ENCODE measurements at places on chromosomes 11 and 22.
A peak's percentile ranks its signal among the peaks of the same experiment; 100 is the strongest.

DNA sequence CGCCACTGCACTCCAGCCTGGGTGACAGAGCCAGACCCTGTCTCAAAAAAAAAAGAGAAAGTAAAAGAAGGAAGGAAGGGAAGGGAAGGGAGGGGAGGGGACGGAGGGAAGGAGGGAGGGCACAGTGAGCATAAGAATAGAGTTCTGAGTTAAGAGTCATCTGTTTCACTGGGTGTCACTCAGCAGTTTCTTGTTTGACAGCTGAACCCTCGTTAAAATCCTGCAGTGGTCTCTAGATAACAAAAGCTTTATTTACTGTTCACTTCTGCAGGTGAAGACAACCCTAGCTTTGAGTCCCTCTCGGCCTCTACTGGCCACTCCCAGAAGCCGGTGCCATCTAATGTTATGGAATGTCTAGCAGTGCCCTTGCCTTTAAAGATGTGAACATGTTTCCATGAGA, 71.2 kb downstream of the CLPB start:
- DNase-seq: no peak

- DNase-seq: no peak
Observed at GRCh38 chr22:20437613-20438426, at the start of gene SCARF2. TSS of gene SCARF2 (minus strand) at chr22:20437825. CDS start at chr22:20437754, 71 bp downstream.

DNA sequence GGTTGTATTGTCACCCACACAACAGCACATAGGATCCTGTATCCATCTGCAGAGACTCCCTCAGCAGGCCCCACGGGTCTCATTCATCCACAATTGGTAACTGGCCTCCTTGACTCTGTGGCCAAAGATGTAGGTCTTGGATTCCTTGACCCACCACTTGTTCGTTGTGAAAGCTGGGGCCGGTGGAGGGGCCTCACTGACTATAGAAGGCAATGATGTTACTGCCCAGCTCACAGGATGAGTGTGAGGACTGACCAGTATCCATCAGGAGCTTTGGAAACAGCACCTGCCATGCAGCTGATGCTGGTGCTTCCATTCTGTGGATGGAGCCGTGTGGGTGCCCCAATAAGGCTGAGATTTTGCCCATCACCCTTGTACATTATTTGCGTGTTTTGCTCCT, 615.7 kb downstream of the BRD1 start:
- no peak for DNase-seq

DNA sequence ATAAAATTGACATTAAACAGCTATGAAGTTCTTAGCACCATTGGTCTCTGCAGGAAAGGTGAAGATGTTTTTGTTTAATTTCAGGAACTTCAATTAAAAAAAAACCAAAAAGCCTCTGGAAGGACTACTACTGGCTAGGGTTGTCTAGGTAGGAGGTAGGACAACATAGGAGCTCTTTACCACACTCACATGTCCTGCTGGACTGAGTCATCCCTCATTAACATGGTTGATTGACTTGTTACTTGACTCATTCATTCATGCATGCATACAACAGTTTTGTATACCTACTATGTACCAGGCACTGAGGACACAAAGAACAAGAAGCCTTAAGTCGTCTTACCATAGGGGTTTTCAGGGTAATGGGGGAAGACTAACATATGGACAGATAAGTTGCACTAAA, 216.9 kb upstream of the ARHGAP20 start:
- no peak for DNase-seq

GRCh38 chr11:11531131-11531908, 90.5 kb downstream of the GALNT18 start:
- DNase-seq: no peak

DNA sequence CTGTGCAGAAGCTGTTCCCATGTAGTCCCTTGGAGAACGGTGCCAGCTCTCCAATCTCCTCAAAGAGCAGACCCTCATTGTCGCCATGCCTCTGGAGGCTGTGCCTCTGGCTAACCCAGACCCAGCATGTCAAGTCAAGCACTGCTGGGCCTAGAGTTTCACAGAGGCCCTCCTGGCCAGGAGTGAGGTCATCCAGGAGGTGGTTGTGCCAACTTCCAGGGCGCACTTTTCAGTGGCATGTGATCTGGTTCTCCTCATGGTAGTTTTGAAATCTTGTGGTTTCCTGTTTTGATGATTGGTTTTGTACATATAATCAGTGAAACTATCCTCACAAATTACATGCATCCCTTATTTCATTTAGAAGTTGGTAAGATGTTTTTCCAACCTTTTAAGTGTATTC, 78.9 kb downstream of the PPFIBP2 start:
- DNase-seq: no peak

DNA sequence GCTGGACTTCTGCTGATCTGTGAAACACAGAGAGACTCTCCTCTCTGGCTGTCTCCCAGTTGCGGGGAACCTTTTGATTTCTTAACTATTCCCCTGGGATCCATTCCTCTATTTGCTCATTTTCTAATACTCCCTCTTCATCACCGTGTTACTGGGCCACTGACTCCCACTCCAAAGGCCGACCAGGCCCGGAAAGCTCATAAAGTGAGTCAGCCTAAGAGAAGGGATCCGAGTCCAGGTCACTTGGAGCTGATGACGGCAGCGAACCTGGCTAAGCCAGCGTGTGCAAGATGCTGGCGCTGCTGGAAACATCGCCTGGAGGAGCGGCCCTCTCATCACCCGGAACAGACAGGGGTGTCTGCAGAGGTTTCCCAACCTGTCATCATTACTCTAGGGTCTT, 112.8 kb downstream of the FBXO7 start:
- no peak for DNase-seq

DNA sequence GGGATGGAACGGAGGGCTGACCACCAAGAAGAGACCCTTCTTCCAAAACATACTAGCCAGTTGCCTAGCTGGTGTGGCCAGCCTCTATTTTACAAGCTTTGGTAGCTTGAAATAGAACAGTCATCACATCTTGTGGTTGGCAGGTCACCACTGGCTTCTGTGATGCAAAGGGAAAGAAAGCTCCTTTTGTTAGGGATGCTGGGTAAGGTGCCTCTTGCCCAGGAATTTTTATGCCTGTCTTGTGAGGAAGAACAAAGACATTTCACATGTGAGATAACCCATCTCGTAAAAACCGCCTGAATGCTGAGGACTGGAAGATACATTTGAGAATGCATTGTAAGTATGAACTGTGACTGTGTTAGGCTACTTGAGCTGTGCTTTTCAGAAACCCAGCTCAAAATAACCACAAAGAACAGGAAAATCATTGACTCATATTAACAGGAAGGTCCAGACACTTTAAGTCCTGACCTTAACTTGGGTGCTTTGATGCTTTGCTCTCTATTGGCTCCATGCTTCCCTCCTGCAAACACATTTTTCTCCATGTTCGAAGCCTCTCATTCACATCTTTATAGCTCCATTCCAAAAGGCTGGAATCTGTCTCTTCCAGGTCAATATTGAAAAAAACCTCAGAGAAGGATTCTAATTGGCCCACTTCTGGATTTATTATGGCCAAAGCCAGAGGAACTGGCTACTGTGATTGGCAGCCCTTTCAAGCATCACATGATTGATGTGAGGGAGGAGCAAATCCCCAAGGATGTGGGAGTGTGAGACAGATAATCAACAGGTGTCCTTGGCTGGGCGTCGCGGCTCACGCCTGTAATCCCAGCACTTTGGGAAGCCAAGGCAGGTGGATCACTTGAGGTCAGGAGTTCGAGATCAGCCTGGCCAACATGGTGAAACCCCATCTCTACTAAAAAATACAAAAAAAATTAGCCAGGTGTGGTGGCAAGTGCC, 53.9 kb downstream of the MICAL2 start:
- DNase-seq: no peak

DNA sequence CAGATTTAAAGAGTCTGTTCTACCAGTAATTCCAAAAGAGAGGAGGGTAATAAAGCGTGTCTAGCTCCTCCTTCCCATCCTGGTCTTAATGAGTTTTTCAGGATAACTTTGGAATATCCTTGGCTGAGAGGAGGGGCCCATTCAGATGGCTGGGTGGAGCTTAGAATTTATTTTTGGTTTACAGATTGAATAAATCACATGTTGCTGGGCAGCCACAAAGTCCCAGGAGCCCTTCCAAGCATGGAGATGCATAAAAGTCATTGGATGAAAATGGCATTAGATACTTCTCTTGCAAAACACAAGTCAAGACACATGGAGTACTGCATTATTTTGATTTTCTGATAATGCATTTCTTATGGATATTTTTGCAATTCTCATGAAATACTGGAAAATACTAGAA, 139.0 kb downstream of the TRPC6 start:
- no peak for DNase-seq

- no peak for DNase-seq
Observed at GRCh38 chr22:20275836-20276235, 7.7 kb upstream of the RTN4R start.

- DNase-seq: no peak
Observed at GRCh38 chr11:111309215-111309915, 11.0 kb downstream of the POU2AF3 start.

DNA sequence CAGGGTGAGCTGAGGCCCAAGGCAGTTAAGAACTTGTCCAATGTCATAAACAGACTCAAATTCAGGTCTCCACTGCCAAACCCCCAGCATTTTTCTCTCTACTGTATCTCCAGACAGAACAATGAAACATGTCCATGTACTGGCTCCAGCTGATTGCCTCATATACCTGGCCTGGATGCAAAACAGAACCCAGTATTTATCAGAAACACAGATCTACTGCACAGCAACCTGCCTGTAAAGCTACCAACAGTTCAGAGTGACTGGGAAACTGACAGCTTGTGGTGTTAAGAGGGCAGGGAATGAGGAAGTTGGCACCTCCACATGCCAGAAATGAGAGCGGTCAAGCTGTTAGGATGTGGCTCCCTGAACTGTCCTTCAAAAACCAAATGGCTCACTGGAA, 41.6 kb downstream of the C11orf71 start:
- no peak for DNase-seq

DNA sequence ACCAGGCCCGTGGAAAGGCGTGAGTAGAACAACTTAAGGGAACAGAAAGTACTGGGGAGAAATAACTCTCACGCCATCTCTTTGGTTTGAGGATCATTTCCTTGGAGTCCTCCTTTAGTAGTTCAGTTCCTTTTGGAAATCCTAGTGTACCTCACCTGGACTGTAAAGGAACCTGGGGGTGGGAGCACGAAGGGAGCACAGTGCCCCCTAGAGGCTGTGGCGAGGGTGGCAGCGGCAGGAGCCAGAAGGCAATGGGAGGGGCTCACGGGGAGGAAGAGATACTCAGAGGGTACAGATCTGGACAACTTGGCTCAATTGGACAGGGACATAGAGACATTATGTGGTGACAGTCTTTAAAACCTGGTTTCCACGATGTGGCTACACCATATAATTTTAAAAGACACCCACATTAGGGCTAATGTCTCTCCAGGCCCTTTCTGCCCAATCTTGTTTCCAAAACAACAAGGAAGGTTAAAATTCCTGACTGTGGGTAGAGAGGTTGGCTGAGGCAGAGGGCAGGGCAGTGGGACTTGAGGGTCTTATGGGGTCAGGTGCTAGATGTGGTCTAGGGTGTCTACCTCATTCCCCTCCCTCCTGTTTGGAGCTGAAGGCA, 87.0 kb downstream of the CSNK2A3 start:
- DNase-seq: peak; percentile 21

- no peak for DNase-seq
Observed at GRCh38 chr11:132119573-132119972, 749.2 kb downstream of the NTM start.

DNA sequence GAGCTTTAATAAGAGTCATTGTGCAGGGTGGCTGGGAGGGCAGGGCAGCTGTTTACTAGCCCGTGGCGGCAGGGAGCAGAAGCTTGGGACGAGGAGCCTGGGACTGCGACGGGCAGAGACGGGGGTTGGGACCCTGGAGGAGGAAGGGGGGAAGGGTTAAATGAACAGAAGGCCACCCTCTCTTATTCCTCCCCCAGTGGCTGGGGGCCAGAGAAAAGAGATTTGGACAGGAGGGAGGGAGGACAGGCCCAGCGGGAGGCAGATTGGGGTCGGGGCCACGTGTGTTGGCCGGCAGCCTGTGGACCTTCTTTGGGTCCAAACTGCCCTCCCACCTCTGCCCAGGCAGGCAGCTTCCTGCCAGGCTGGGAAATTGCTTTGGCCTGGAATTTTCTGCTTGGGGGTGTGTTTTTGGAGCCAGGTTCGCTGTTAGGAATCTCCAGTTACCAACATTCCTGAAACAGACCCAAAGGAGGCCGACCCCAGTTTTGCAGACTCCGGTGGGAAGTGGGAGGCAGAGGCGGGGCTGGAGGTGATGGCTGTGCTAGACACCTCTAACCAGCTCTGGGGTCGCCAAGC, 50.2 kb downstream of the APOL3 start:
- no peak for DNase-seq

DNA sequence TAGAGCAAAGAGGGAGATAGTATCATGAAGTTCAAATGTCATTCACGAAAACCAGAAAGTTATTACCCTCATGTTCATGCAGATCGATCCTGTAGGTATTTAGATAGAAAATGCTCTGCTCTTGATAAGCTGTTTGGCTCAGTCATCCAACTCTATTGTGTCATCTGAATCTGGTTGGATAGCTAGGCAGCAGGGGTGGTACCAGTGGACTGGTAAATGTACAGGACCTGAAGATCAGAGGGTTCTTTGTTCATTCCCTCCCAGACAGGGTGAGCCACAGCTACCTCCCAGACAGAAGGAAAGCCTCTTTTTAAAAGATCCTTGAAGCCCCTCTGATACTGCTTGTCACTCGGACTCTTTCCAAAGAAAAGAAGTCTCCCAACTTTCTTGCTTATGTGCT, 29.8 kb upstream of the DRD2 start:
- no peak for DNase-seq

GRCh38 chr11:17927041-17927440, 85.8 kb downstream of the SERGEF start:
- DNase-seq: no peak

GRCh38 chr22:39797528-39798147, 95.9 kb downstream of the ENTHD1 start:
- DNase-seq: no peak

DNA sequence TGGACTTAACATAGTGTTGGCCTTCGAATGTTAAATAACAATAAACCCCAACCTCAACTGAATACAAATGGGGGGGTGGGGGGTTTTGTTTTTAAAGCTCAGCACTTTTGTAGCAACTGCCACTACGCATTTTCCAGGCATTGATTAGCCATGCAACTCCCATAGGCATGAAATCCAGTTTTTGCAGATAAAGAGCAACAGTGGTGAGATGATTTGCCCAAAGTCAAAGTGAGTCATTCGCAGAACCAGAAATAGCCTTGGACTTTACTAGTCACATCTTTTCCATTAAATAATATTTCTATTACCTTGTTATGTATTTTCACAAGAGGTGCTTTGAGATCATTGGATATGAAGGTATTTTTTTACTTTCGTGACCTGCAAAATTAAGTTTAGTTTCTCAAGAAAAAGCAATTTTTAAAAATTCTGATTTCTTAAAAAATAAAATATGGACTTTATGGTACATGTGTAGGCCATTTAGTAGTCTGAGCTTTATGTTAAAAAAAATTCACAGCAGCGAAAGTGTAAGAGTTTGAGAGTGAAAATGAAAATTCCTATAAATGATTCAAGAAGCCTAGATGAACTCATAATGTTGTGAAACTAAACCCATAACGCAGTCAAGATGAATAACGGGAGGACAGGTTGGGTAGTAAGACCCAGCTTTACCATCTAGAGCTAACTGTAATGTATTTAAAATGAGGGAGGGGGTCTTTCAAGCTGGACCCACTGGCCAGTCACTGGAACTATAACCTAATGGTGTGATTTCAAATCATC, 1.9 kb upstream of the PHF21A start:
- no peak for DNase-seq

Data from stimulated activated CD8-positive, alpha-beta memory T cell treated with anti-CD3 and anti-CD28 coated beads, Interleukin-12 subunit alpha, Interleukin-12 subunit beta, amount 100 ng/mL, for 1 hour (primary cell).